ACHN (cell line): ENCODE measurements at places on chromosomes 5 and 9.

GRCh38 chr5:8157320-8157822 lies 288.4 kb downstream of the MTRR start:
- no peak for DNase-seq

- DNase-seq = no peak
These were observed 1.8 kb downstream of the CAVIN4 start for GRCh38 chr9:100579665-100580064.

DNA sequence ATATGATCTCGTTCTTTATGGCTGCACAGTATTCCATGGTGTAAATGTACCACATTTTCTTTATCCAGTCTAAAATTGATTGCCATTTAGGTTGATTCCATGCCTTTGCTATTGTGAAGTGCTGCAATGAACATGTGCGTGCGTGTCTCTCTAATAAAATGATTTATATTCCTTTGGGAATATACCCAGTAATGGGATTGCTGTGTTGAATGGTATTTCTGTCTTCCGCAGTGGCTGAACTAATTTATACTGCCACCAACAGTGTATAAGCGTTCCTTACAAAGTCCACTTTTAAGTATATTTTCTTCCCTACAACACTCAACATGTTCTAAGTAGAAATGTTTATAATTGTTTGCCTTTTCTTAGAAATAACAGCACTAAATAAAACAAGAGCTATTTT lies 521.9 kb downstream of the DTWD2 start:
- DNase-seq = no peak

DNA sequence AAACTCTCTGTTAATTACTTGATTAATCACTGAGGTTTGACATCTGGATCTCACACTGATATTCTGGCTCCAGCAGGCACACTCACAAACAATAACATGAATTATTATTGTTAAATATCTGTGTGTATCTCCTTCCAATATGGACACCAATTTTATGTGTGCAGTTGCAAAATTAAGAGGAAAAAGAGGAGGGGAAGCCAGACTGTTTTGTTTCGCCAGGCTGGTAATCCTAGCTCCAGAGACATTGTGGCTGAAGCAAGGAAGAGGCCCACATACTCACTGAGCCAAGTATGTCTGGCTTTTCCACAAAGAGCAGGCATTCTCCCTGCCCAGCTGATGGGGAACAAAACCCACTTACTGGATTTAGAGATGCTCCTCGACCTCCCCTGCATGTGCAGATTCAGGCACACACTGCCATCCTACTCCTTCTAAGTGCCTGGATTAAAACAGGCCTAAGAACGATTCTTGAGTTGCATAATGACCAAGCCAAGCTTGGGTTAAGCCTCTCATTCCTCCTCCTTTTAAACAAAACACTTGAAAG lies 181.9 kb downstream of the ESM1 start:
- no peak for DNase-seq

DNA sequence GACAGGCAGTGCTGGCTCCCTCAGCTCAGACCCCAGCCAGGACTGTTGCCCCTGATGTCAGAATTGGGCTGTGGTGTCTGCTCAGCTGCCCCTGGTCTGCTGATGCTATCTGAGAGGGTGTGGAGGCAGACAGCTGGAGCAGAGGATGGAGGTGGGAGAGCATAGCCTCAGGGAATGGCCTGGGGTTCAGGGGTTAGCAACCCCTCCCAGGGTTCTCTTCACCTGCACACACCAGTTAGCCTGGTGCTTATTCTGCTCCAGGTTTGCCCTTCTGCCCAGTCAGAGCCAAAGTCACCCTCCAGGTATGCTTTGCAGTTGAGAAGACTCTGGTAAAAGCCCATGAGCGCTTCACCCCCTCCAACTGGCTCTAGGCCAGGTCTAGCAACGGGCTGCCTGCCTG lies 109.8 kb downstream of the SAXO1 start:
- no peak for DNase-seq

DNA sequence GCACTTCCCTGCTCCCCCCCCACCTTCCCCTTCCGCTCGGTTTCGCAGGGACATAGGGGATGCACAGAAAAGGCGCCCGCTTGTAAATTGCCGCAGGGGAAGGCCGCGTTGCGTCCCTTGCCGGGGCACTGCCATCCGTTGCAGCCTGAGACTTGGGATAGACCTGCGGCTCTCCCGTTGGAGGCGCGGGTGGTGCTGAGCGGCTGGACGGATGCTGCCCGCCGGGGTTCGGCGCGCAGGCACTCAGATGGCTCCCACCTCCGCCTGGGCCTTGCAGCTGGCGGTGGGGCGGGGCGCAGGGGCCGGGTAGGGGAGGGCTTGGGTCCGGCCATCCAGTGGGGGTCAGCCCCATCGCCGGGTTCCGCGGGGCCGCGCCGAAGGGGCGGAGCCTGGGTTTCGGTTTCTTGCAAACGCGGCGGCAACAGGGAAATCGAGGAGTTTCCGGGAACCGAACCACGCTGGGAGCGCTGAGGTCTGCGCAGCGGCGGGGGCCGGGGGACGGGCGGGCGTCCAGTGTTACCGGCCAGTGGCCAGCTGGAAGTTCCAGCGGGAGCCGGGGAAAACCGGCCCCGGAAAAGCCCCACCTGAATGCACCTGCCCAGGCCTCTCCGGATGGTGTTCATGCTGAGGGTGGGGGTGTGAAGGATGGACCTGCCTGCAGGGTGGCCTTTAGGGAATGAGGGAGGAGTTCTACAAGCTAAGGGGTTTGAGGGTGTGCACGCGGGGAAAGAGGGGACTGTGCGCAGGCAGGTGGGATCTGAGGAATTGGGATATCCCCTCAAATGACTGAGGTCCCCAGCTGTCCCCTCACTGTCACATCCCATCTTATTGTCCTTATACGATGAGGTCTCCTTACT lies 6.3 kb upstream of the IRF1 start:
- DNase-seq = peak; percentile 90
